ENCODE measurements at places on chromosomes 6 and 20. TPM values are rescaled to one million over a fixed set of nuclear protein-coding genes. Genes with fewer than 3 reads are reported as not detected.

DNA sequence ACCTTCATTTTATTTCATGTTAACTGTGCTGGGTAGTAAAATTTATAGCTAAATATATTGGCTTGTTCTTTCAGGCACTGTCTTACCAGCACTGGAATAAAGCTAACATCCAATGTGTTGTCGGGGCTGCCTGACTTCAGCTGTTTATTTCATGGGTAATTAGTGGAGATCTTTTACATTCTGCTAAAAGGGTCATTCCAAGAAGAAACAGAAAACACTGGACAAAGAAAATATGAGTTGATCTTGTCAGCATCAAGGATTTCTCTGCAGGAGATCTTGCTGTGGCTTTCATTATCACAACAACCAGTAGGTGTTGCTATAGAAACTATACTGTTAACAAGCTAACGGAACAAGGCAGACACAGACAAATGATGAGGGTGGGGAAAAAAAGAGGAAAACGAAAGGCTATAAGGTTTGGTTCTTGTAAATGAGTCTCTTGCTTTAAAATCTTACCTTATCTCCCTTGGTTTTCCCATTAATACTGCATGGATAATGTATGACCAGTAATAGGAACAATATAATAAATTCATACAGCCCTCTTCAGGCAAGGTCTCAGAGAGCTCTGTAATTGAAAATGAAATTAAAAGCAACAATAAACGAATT is 206.8 kb downstream of the SIM1 start:
- DNase-seq, result peak; percentile 83

PERP gene
- total RNA-seq, result 49.8 TPM

- DNase-seq, result no peak
Observed at GRCh38 chr6:88477413-88477812, 311.3 kb upstream of the CNR1 start.

- no peak for DNase-seq
Observed at GRCh38 chr20:20628314-20628713, 84.1 kb downstream of the RALGAPA2 start.

DNA sequence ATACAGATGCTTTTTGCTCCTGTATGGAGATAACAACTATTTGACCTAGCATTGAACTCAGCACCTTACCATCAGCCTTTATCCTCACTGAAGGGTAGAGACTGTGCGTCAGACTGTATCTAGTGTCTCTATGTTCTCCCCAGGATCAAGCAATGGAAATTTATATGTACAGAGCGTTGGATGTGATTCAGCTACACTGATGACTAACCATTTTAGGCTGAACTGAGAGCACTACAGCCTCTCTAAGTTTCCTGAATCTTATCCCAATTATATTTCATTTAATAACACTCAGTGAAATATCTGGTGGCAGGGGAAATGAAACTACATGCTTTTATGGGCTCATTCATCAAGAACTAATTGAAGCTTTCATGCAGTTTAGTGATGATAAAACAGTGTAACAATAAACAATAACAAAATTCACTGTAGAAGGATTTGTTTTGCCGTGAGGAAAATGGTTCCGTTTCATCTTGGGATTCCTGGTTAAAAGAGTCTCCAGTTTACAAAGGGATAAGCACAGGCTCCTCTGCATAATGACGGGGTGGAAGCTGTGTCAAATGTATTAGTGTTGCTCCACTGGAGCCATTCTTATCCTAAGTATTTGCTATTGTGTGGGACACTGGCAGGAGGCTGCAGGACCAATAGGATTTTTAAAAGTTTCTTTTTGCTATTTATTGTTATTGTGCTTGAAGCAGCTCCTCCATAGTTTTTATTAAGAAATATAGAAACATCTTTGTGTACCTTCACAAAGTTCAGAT is 567.6 kb upstream of the MMS22L start:
- DNase-seq, result no peak

All from renal cortical epithelial cell (primary cell).